ENCODE measurements at places on chromosomes 16 and 17.

DNA sequence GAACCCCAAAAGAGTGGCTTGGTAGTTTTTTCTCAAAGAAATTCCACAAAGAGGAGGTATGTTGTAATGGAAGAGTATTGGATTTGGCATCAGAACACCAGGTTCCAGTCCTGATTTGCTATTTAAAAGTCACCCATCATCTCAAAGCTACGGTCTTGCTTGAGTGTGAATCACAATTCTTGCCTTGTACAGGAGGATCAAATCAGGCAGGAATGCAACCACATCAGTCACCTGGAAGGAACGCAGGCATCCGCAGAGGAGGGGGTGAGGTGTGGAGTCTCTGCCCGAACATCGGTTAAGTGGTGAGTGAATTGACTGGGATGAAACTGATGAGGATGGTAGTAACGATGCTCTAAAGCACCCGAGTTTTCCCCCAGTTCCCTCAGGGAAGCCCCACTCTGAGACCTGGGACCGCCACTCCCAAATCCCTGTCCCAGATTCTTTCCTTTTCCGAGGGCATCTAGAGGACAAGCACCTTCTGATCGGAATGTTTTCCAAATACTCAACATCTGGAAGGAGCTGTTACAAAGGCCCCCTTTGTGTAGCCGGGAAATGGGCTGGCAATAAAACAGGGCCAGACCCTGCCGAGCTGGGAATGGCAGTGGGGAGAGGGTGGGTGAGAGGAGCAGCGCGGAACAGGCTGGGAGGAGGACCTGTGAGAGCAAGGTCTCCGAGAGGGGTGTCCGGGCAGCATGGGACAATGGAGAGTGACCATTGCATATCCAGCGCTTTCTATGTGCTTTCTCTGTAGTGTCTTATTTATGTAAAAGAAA lies 469.6 kb downstream of the SLC39A11 start:
- no peak for DNase-seq

DNA sequence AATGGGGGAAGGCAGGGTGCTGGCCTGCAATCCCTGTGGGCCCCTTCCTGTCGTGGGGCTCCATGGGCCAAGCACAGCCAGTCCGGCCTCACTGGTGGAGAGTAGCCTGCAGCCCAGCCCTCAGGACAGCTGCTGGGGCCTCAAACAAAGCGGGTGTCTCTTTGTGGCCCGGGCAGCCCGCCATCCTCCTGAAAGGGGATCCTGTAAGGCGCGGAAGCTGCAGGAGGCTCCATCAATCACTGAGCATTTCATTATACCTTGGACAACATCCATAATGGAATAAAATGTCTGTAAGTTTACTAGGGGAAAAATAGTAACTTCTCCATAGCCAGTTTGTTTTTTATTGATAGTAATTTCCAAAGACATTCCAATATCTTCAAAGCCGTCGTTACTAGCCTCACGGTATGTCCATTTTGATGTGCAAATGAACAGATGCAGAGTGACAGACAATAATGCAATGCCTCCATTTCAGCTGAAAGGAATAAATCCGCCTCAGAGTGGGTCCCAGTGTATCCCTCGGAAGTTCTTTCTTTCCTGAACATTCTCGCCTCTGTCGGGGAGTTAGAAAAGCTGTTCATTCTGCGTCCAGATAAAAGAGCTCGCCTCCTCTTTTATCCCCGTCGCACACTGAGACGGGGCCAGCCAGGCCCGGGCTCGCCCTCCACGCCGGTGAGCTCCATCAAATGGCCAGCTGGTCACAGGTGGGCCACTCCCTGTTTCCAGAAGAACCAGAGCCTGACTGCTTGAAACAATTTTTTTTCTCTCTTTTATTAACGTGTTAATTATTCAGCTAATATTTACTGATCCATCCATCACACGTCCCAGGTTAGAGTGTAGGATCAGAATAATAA lies 14.4 kb downstream of the WSCD1 start:
- no peak for DNase-seq

- peak; percentile 5 for DNase-seq
Observed at GRCh38 chr16:51937771-51938170, 609.2 kb downstream of the TOX3 start.

- no peak for DNase-seq
Observed at GRCh38 chr16:29951625-29952365, 10.1 kb upstream of the TMEM219 start.

DNA sequence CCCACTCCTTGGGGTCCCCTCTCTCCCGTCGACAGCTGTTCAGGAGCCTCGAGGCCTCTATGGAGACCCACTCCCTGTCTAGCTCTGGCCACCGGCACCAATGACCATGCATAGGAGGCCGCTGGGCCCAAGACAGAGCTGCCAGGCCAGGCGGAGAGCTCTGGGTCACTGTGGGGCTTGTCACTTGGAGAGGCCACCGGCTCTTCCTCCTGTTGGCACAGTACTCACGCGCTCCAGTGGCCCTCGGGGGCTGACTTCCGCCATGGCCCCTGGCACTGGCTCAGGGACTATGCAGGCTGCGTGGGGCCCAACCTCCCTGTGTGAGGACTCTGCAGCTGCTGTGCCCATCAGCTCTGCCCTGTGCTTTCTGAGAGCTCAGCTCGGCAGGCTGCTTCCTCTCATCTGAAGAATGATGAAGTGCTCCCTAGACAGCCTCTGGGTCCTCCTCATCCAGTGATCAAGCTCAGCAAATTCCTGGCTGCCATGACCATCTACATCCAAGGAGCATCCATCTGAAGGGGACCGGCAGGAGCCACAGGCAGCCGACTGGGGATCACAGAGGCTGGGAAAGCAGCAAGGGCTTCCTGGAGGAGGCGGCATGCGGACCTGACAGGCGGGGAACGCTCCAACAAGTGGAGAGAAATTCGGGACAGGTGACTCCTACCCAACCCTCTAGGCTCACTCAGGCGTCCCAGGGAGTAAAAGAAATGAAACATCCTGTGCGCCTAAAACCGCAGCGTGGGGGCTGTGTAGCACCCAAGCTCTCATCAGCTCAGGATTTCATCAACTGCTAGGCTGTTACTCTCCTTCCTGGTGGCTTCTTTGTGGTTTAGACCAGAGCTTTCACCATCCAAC lies 16.8 kb downstream of the GALNS start:
- no peak for DNase-seq

- DNase-seq: peak; percentile 73
Observed at GRCh38 chr16:12089492-12090150, 113.1 kb downstream of the SNX29 start.

GRCh38 chr16:6483469-6484033 lies 849.1 kb upstream of the RBFOX1 start:
- no peak for DNase-seq

GRCh38 chr17:57221366-57222350 lies 34.7 kb upstream of the MSI2 start:
- DNase-seq: no peak

- no peak for DNase-seq
Observed at GRCh38 chr17:35235289-35235688, 7.6 kb upstream of the SLFN5 start.

- DNase-seq: peak; percentile 22
Observed at GRCh38 chr17:2067048-2067561, 12.2 kb downstream of the HIC1 start.

DNA sequence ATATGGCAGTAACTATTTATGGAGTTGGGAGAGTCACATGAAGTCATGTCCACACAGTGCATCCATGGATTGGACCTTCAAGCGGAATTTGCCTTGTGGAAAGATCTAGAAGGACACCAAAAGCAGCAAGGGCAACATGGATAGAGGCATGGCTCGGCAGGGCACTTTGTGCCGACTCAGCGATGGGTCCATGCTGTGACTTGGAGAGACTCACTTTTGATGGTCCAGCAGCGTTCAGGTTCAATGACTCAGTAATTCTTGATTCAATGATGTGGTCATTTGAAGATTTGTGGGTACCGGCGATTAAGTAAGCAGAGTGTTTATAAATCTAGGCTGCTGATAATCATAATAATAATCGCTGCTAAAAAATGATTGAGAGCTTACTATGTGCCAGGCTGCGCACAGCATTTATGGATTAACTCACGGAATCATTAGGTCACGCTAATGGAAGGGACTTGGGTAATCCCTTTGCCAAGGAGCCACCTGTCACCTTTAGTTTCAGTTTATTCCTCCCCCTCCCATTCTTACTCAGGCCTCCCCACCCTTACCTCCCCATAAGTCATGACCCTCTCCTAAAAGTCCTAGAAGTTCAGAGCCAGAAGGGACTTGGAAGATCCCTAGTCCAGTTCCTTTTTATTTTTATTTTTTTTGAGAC lies 127.5 kb upstream of the CRHR1 start:
- no peak for DNase-seq

DNA sequence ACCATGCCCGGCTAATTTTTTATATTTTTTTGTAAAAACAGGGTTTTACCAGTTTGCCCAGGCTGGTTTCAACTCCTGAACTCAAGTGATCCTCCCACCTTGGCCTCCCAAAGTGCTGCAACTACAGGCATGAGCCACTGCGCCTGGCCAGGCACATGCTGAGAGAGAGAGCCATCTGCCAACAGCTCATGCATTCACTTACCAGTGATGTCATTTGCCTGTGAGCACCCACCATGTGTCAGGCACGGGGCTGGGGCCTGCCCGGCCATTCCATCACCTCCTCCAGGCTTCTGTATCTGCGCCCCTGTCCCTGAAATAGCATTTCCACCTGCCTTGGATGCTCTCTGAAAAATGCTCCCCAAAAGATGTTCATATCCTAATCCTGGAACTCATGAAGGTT lies 43.6 kb upstream of the PEMT start:
- no peak for DNase-seq

DNA sequence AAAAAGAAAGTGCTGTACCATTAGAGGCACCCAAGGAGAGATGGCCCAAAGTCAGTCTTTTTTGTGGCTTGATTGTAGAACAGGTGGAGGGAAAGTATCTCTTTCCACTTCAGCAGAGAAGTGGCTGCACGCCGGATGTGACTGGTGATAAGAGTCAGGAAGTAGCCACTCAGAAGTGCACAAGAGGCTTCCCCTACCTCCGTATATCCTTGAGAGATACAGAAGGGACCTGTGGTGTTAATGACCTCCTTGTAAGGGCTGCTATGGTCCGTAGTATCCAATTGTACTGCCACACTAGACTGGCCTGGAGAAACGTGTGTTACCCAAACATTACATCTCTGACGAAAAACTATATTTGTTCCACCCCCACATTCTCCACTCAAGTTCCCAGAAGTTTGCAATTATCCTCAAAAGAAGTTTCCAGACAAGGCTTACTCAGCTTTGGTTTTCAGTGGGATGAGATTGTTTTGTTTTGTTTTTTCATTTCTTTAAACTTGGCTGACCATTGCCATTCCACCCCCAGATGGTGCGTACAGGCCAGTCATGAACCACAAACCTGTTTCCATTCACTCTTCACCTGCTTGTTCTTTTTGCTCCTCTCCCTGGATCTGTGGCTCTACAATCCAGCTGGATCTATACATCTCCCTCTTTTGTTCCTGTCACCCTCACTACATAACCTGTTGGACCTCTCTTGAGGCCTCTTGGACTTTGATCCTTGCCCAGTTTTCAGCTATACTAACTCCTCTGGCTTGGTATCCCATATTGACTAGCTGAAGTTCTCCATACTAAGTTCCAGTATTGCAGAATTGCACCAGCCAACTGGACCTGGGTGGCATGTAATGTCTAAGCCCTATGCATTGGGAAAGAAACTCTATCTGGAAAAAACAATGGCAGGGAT lies 20.7 kb upstream of the MED13 start:
- peak; percentile 33 for DNase-seq

All from cardiac fibroblast (primary cell).